ENCODE measurements at places on chromosomes 7 and 10.

DNA sequence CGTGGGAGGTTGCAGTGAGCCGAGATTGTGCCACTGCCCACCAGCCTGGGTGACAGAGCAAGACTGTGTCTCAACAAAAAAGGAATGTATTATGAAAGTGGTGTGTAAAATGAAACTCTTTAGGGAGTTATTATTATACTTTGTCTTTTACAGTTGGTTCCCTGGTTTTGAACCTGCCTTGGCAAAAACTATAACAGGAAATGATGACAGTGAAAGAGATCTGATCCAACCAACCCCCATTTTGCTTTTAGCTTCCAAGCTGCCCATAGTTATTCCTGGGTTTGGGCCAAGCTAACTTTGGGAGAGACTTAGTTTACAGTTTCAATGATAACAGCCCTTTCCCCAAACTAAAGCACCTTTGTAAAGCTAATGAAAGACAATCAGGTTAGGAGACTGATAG lies 34.1 kb upstream of the NMT2 start:
- DNase-seq: no peak

GRCh38 chr10:78419481-78420265 lies 386.0 kb downstream of the RPS24 start:
- DNase-seq: no peak

- no peak for DNase-seq
Measured at GRCh38 chr10:96082748-96083147, 39.4 kb downstream of the CCNJ start.

GRCh38 chr10:51340845-51341610 lies 266.7 kb downstream of the PRKG1 start:
- no peak for DNase-seq

DNA sequence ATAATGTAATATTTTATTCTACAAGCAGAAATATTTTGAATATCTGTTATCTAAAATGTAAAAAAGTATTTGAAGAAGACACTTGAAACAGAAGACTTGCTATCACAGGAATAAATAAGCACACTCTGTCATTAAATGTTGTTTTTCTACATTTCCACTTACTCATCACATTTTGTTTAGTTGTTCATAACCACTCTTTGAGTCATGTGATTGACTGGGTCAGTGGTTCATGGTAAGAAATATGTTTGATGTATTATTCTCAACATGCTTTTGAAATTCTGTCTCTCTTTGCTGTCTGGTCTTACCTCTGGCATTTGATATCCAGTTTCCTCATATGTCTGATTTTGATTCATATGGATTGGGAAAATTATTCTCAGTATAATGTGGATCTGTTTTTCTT lies 171.8 kb downstream of the SUGCT start:
- no peak for DNase-seq

DNA sequence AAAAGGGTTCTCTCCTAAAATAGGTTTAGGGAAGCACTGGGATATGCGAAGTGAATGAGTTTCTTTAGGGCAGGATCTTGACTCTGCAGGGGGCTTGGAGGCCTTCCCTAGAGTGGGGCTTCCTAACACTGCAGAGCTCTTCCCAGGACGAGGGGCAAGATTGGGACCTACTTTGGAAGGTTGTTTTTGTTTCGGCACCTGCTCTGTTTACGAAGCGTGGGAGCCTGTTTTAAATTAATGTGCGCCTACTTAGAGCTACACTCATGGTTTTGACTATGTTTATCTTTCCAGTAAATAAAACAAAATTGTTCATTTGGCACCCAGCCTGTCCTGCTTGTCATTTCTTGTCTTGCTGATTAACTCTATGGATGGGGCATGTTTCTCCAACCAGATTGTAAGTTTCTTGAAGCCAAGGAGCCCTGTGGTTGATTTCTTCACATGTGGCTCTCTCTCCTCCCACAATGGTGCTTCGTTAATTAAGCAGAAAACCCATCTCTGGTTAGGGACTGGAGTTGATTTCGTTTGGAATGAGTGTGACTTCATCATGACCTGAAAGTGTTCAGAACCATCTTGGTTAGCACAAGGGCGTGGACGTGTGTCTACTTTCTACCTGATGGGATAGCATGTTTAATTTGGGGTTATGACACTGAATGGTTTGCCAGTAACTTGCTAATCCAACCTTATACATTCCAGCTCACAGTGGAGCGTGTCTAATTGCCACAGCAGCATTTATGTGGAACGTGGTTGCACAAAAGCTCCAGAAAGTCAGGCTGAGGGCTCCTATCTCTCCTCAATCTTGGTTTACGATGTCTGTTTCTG lies 98.1 kb downstream of the TCF7L2 start:
- DNase-seq: no peak
